T follicular helper cell (primary cell): ENCODE measurements at places on chromosomes 6 and 20.

GRCh38 chr6:139080255-139080920 is 51.8 kb downstream of the ABRACL start:
- no peak for DNase-seq

DNA sequence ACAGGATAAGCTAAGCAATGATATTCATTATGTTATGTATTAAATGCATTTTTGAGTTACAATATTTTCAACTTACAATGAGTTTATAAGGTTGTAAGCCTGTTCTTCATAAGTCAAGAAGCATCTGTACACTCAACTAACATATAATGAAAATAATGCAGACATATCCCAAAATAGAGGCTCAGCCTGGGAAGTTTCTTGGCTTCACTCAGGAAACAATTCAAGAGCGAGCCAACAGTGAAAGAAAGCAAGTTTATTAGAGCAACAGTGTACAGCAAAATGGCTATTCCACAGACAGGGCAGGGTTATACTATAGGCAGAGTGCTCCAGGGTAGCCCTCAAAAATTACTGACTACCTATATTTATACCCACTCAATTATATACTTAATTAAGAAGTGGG is 1581.8 kb downstream of the HACE1 start:
- no peak for DNase-seq

- DNase-seq: no peak
Observed at GRCh38 chr20:38065764-38066375, 32.3 kb downstream of the RPRD1B start.

DNA sequence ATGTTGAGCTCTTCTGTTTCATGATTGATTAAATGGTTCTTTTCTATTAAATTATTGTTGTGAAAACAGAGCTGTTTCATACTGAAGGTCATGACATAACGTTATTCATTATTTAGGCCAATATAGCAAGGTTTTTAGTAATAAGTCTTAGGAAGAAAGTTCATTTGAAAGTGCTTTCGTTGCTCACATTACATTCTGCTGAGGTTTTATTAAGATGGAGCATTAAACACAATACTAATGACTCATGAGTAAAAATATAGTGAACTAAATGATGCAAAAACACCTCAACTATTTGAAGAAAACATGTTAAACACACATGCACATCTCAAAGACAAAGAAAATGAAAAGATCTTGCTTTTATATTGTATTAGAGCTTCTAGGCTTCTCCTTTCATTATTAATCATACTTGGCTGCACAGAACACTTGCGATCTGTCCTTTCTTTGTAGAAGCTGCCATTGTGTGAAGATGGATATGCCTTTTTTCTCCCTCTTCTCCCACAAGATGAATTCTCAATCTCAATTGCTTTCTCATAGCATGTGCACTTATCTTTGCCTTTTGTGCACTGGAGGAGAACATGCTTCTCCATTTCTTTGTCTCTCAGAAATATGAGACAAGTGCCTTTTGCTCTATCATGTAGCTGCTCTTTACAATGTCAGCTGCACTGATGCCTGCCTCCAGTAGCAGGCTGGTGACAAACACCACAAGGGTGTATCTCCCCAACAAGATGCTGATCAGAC is 312.4 kb downstream of the PHF3 start:
- no peak for DNase-seq
